H7 (cell line): ENCODE measurements at places on chromosomes 1 and 21. TPM values are rescaled to one million over a fixed set of nuclear protein-coding genes. Genes with fewer than 3 reads are reported as not detected.

The LEFTY1 gene
- total RNA-seq, result 2,746 and 3,860 TPM in 2 replicates

The ZBTB21 gene
- total RNA-seq, result 10.2 and 12.1 TPM in 2 replicates

The BRDT gene
- 0.07 and 0.31 TPM in 2 replicates for total RNA-seq

The LCE1B gene
- total RNA-seq, result not detected in 2 replicates

The PROK1 gene
- not detected in 2 replicates for total RNA-seq

The CACNA1S gene
- not detected in 2 replicates for total RNA-seq

The SPRR1B gene
- total RNA-seq, result not detected in 2 replicates

The FMOD gene
- total RNA-seq, result not detected in 2 replicates

The REG4 gene
- not detected in 2 replicates for total RNA-seq

The KLHDC7A gene
- total RNA-seq, result 11.2 and 17.8 TPM in 2 replicates

The PRAMEF7 gene
- total RNA-seq, result not detected in 2 replicates

The KIAA0040 gene
- 10.2 and 10.6 TPM in 2 replicates for total RNA-seq

The IL19 gene
- total RNA-seq, result not detected in 2 replicates

The BNIPL gene
- total RNA-seq, result 0.48 and 0.96 TPM in 2 replicates

The DIPK1A gene
- total RNA-seq, result 3.1 and 3.4 TPM in 2 replicates
